ENCODE measurements at places on chromosomes 2 and 18. TPM values are rescaled to one million over a fixed set of nuclear protein-coding genes. Genes with fewer than 3 reads are reported as not detected.

The NR4A2 gene
- 3.6 TPM for total RNA-seq

The SOX11 gene
- total RNA-seq: under 0.01 TPM

The PMAIP1 gene
- 6.2 TPM for total RNA-seq

The SERPINB2 gene
- 2.2 TPM for total RNA-seq

The TXNDC2 gene
- not detected for total RNA-seq

The TCF7L1 gene
- 3.0 TPM for total RNA-seq

The ZDBF2 gene
- total RNA-seq: 6.2 TPM

The CLEC4F gene
- total RNA-seq: not detected

The GPR55 gene
- total RNA-seq: not detected

The GLB1L gene
- 16.7 TPM for total RNA-seq

The EHD3 gene
- 15.3 TPM for total RNA-seq

The GALNT14 gene
- 29.8 TPM for total RNA-seq

The STPG4 gene
- total RNA-seq: 0.33 TPM
